SW480 (cell line): ENCODE measurements at places on chromosomes 16 and 17.

GRCh38 chr17:76547183-76547641 is 7.4 kb downstream of the PRCD start:
- peak; percentile 64 for DNase-seq

- DNase-seq = no peak
These were observed 47.9 kb downstream of the SNX29 start for GRCh38 chr16:12024429-12024828.

- DNase-seq = no peak
These were observed 8.2 kb downstream of the MMP2 start for GRCh38 chr16:55487048-55487803.

DNA sequence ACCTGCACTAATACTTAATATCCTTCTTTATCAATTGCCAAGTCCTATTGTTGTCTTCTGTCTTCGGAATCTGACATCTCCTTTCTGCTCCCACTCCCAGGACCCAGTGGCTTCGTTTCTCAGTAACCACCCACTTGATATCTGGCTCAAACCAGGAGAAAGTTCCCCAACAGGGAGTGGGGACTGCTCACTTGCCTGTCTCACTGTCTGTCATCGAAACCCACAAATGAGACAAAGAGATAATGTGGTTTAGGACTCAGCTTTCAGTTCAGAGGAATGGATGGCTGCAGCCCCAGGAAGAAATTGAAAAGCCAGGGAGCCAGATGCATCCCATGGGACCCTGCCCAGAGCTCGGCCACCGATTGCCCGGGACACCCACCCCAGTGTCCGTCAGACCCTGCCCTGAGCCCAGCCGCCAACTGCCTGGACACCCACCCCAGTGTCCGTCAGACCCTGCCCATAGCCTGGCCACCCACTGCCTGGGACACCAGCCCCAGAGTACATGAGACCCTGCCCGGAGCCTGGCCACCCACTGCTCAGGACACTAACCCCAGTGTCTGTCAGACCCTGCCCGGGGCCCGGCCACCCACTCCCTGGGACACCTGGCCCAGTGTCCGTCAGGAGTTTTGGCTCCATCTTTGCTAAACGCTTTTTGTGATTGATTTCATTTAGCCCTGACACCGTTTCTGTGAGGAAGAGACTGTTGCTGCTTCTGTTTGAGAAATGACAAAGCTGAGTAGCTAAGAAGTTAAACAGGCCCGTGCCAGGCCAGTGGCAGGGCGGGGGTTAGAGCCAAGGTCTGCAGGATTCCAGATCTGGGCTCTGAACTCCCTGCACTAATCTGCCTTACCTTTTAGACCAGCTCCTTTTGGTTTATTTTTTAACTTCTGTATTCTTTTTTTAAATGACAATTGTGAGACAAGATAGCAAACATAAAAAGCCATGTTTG is 251.4 kb downstream of the PHKB start:
- DNase-seq = no peak

DNA sequence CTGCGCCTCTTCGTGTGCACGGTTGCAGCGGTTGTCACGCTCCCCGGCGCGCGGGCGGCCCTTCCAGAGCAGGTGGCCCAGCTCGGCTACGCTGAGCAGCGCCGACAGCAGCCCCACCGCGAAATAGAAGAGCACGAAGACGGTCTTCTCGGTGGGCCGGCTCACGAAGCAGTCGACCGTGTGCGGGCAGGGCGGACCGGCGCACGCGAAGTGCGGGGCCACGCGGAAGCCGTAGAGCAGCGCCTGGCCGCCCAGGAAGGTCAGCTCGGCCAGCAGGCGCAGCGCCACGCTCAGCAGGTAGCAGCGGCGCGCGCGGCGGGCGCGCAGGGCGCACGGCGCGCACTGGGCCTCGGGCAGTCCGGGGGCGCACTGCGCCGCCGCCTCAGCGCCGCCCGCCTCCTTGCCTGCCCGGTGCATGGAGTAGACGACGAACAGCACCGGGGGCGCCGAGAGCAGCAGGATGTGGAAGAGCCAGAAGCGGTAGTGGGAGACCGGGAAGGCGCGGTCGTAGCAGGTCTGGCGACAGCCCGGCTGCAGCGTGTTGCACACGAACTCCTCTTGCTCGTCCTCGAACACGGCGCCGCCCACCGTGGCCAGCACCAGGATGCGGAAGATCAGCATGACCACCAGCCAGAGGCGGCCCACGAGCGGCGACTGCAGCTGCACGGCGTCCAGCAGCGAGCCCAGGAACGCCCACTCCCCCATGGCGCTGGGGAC is 1.3 kb downstream of the GJD3 start:
- peak; percentile 32 for DNase-seq

DNA sequence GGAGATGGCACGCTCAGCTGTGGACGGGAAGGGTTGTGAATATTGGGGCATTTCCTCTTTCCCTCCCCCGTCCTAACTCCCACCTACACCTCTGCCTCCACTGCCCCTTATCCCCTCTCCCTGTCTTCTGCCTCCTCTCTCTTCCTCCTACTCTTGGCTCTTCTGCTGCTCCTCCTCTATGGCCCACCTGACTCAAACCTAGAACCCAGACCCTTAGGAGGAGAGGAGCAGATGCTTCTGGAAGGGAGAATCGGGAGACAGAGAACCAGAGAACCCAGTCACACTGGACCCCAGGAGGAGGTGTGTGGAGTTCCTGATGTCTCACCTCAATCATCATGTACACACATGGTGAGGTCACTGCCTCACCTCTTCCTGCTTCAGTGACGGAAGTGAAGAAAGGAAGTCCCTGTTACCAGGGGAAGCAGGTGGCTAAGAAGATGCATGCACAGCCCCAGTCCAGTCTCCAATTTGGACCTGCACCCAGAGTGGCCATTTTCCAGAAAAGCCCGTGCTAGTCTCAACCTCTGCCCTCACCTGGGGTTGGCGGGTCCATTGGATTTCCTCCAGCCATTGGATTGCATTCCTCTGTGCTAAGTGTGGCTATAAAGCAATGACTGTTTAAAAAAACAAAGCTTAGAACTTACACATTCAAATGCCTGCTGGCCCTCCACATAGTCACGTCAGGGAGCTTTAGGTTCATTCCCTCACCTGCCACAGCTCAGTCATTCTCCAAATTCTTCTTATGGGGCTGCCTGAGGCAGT is 4.0 kb downstream of the RNF222 start:
- DNase-seq = no peak
